Stimulated activated CD8-positive, alpha-beta memory T cell treated with anti-CD3 and anti-CD28 coated beads, Interleukin-4, amount 100 ng/mL, for 1 hour (primary cell): ENCODE measurements at places on chromosomes 4 and X.

DNA sequence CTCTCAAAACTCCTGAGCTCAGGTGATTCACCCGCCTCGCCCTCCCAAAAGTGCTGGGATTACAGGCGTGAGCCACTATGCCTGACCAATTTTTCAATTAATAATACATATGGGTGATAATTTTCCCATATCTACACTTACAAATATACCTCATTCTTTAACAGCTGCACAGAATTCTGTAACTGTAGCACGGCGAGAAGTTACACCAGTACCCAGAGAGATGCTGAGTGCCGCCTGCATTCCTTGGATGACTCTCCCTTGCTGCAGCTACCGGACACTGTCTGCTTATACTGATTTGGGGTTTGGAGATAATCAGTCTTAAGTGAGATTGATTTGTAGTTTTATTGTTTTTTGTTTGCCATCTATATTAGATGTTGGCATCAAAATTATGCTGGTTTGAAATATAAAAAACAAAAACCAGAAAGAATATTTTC is 5.8 kb downstream of the TIFA start:
- no peak for DNase-seq

- DNase-seq = no peak
Measured at GRCh38 chr4:142386449-142386848, 459.7 kb downstream of the INPP4B start.

GRCh38 chr4:44740201-44740600 is 13.8 kb upstream of the GNPDA2 start:
- DNase-seq = no peak

DNA sequence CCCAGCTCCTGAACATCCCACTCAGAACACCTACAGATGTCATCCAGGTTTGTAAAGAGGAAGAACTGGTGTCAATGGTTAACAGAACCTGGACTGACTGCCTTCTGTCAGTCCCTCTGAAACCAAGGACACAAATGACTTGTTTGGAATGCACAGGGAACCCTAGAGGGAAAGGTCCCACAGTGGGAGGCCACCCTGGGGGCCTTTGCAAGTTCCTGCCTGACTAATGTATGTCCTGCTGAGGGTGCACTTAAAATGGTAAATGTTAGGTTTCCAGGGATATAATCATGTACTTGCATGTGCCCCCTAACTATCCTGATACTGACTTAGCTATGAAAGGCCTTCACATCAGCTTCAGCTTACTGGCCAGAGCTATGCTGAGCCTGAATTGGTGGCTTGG is 15.0 kb upstream of the XAGE2 start:
- DNase-seq = no peak

- no peak for DNase-seq
Measured at GRCh38 chrX:68571610-68572311, 72.9 kb downstream of the YIPF6 start.

- DNase-seq = no peak
Measured at GRCh38 chr4:139153411-139154133, 23.4 kb downstream of the ELF2 start.

GRCh38 chr4:26474551-26474950 is 15.7 kb downstream of the CCKAR start:
- DNase-seq = no peak

DNA sequence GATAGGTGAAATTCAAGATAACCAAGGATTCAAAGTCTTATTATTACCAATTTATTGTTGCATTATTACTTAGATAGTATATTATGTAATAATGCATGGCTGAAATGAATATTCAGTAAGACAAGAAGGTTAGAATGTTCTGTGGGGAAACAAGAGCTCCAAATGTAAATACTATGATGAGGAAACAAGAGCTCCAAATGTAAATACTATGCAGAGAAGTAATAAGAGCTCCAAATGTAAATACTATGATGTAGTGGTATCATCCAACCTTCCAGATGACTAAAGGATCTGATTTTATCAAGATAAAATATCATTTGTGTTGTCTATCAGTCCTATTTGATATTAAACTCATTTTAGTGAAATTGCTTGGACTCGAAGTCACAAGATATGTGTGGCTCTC is 82.2 kb upstream of the PCDH18 start:
- no peak for DNase-seq

- no peak for DNase-seq
Measured at GRCh38 chr4:150123796-150124677, 45.8 kb downstream of the DCLK2 start.

DNA sequence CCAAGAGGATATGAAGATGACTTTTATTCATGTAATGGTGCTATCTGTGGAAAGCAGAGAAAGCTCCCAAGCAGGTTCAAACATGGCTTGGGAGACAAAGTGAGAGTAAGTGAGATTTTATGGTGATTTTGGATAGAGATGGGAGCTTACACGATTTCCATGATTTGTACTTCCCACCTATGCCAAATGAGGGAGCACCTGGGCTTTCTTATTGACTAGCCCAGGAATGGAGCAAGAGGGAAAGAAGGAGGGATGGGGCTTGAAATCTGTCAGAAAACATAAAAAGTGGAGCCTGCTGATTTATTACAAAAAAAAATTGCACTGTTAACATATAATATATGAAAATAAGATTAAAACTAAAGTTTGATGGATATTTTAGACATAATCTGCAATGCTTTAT is 703.5 kb upstream of the PABPC4L start:
- DNase-seq = no peak

DNA sequence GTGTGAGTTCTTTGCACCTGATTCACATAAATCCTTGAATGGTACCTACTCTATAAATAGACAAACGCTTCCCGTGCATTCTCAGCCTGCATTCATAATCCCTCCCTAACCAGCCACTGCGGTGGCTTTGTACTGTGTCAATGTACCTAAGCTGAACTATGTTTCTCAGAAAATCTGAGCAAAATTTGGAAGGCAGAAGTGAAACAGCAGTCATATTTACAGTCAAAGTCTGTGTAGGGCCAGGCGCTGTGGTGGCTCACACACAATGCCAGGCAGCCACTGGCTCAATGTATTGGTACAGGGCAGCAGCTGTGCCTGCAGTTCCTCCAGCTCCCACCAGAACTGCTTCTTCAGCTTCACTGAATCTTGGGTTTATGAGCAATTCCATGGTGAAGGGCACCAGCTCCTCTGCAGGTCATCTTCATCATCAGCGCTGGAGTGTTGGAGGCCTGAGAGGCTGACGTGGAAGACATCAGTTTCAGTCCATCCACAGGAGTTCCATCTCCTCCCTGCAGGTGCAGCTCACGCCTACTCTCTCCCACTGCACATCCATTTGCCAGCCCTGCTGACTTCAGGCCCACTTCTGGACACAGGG is 32.3 kb upstream of the IRF2 start:
- DNase-seq = no peak

DNA sequence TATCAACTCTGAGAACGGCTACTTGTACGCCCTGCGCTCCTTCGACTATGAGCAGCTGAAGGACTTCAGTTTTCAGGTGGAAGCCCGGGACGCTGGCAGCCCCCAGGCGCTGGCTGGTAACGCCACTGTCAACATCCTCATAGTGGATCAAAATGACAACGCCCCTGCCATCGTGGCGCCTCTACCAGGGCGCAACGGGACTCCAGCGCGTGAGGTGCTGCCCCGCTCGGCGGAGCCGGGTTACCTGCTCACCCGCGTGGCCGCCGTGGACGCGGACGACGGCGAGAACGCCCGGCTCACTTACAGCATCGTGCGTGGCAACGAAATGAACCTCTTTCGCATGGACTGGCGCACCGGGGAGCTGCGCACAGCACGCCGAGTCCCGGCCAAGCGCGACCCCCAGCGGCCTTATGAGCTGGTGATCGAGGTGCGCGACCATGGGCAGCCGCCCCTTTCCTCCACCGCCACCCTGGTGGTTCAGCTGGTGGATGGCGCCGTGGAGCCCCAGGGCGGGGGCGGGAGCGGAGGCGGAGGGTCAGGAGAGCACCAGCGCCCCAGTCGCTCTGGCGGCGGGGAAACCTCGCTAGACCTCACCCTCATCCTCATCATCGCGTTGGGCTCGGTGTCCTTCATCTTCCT is 2.7 kb downstream of the PCDH10 start:
- DNase-seq = no peak

DNA sequence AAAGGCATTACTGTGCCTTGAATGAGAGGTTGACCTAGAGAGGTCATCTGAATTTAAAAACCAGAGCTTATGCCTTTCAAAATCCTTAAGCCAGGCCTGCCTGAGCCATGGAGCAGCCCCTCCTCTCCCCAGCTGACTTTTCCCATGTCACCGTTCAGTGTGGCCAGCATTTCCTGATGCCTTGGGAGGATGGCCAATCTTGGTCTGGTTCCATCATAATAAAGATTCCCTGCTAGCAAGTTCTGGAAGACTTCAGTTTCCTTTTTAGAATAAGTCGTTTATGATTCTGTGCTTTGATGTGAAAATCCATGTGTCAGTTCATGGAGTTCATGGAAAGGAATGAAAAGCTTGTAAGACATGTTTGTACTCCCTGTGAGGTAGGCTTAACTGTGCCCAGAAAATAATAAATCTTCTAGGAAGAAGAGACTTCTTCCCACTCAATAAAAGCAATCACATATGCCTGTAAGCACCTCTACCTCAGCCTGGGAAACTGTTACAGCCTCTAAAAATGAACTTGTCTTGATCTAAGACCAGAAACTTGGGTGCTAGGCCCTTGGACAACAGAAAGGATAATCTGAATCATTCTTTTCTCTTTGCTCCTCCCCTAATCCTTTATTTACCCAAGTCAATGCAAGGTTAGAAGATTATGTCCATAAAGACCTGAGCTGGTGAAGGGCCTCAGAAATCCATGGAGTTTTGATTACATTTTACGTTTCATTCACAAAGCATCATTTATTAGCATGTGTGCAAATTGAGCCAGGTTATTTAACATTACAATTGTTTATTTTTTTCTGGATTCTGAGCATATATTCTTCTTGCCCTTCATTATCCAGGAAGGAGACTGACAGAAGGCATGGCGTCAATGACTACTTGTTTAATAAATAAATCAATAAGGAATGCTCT is 84.0 kb upstream of the TBC1D9 start:
- no peak for DNase-seq

GRCh38 chrX:626745-627509 is 3.7 kb upstream of the SHOX start:
- DNase-seq = no peak

GRCh38 chr4:76977736-76978350 is 28.3 kb downstream of the SEPTIN11 start:
- no peak for DNase-seq

DNA sequence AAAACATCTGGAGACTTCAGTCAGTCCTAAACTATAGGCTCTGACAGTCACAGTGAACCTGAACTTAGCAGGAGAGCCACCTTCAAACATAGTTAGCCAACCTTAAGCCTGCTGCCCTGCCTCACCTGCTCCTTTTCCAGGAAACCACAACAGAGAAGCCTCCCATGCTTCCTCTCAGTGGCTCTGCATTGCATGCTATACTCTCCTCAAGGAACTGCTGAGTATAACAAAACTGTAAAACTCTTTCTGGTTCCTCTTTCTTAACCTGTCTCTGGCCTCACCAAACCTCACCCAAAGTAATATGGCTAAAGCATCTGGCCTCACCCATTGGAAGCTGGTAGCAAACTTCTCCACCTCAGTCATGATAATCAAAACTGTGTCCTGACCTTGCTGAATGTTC is 122.1 kb downstream of the ANKRD50 start:
- DNase-seq = no peak

DNA sequence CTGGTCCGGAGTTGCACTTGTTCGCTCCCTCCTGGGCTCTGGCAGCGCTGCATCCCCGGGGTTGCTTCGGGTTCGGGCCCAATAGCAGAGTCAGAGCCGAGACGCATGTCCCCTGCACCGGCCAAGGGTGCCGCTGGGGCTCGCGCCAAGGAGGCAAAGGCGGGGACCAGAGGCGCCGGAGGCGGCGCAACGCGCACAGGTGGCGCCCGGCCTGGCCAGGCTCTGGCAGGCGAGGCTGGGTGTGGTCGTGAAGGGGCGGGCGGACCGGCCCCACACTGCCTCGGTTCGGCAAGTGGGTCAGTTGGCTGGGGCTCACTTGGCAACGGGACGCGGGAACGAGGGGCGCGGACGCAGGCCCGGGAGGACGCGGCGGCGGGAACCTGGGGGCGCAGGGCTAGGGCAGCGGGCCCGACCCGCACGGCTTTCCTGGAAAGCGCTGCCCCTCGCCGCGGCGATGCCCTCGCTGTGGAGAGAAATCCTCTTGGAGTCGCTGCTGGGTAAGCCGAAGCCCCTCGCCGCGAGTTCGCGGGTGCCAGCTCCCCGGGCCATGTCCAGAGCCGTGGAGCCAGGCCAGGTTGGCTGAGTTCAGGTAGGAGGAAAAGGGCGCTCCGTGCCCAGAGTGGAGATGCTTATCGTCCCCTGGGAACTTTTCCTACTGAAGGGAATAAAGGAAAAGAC is at the start of gene CWH43:
CWH43 (plus strand) TSS at position 300 of the 678 bp plus-strand sequence; CDS start at position 455, 155 bp downstream.
- DNase-seq = no peak

DNA sequence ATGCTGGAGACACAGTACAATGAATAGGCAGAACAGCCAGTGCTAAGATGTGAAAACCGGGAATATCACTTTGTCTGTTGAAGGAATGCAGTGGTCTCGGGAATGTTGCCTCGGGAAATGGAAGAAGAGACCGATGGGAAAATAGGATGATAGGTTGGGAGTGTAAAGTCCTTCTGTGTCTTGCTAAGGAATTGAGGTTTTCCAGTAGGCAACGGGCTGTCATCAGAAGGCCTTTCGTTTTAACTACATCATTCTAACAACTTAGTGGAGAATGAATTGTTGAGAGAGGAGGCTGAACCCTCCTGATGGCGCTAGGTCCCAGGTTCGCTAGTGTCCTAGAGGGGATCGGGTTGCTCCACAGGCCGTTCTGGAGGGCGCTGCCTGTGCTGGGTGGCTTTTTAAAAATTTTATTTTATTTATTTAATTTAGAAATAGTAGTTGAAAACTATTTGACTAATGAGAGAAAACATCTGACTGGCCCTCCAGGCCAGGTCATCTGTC is 730 bp downstream of the VBP1 start:
- DNase-seq = no peak

- no peak for DNase-seq
Measured at GRCh38 chrX:151981129-151981528, 6.7 kb upstream of the GABRE start.

- DNase-seq = no peak
Measured at GRCh38 chrX:30883138-30883537, 5.9 kb downstream of the TAB3 start.
